Tibial artery (tissue), 4 donors: ENCODE measurements at places on chromosomes 6 and 20.
A peak's percentile ranks its signal among the peaks of the same experiment; 100 is the strongest.

DNA sequence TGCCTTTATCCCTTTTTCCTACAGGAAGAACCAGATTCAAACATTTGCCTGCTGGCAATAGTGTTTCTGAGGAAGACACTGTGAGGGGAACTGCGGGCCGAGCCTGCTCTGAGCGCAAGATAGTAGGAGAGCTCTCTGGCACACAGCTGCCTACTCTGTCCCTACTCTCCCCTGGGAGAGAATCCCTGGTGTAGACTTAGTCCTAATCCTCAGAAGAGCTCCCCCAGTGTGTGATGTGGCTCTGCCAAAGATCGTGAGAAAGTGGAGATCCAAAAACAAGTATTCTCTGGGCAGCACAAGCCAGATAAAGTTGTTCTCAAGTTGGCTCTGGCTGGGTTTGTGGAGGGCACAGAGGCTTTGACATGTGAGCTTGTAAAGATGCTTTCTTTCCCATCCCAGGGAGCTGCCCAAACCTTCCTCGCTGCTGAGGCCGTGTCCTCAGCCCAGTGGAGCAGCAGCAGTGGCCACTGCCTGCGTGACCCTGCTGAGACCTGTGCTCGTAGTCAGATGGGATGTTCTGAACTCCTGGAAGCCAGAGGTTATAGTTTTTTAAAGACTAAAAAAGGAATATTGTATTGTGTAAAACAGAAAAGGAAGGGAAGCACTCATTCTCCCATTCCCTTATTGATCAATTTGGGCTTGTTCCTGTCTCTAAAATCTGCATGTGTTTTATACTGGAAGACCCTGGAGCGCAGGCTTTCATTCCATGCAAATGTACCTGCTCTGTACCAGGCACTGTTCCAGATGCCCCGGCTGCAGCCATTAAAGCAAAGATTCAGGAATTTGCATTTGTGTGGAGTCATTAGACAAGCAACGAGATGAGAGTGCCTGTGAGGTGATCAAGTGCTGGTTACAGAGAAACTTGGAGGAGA is 30.7 kb downstream of the PNLDC1 start:
- DNase-seq = no peak

DNA sequence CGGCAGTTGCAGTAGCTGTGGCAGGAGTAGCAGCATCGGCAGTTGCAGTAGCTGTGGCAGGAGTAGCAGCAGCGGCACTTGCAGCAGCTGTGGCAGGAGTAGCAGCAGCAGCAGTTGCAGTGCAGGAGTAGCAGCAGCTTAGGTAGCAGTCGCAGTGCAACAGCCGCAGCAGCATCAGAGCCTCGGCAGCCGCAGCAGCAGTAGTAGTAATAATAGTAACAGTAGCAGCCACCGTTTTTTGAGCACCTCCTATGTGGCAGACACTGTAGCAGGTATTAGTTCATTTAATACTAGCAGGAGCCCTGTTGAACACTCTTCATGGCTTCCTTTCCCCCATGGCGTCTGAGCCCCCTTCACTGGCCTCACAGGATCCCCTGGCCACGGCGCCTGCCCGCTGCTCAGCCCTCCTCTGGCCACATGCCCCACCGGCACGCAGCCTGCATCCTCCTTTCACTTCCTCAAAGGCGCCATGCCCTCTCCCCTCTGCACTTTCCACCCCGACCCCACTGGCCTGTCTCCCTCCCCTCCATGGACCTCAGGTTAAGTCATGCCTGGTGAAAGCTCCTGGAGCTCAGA is 19.1 kb upstream of the IRF4 start:
- peak; percentile 71 for DNase-seq

DNA sequence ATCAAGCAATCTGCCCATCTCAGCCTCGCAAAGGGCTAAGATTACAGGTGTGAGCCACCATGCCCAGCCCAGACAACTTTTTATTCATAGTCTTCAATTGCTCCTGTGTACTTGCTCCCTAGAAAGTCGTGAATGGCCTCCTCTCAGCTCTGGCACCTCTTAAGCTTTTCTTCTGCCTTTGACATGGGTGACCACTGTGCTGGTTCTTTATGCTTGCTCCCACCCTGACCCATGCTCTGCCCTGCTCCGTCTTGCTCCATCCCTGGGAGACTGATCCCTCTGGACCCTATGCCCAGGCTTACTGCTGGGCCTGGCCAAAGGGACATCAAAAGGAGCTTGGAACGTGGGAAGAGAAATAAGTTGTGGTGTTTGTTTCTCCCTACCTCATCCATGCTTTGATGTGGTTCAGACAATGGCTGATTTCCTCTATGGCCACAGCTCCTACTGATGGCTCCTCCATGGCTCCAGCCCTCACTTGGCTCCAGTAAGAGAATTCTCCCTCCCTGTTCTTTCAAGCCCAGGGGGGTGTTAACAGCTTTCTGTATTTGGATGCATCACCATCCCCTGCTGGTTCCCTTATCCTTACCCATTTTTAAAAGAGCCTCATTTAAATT is 7.7 kb upstream of the TREM2 start:
- no peak for DNase-seq

- no peak for DNase-seq
Measured at GRCh38 chr6:71333697-71334096, 45.1 kb downstream of the OGFRL1 start.

GRCh38 chr6:79737172-79737571 is 106.0 kb downstream of the SH3BGRL2 start:
- no peak for DNase-seq

DNA sequence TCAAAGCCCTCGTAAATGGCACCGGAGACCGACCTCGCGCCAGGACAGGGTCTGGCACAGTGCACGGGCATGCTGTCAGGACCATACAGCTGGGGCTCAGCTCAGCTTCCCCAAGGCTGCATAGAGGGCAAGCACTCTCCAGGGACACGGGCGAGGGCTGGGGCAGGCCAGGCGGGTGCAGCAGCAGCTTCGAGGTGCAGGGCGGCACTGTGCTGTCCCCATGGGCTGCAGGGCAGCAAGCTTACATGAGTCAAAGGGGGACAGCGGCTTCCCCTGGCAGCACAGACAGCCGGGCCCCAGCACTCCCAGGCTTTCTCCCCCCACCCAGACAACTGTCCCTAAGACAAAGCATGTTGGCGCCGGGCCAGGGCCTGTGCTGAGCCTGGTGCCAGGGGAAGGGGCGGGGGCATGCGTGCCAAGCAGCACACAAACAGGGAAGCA is 25.7 kb downstream of the PSMG4 start:
- DNase-seq = no peak

GRCh38 chr6:158019416-158019815 is 37.8 kb downstream of the SYNJ2 start:
- no peak for DNase-seq

DNA sequence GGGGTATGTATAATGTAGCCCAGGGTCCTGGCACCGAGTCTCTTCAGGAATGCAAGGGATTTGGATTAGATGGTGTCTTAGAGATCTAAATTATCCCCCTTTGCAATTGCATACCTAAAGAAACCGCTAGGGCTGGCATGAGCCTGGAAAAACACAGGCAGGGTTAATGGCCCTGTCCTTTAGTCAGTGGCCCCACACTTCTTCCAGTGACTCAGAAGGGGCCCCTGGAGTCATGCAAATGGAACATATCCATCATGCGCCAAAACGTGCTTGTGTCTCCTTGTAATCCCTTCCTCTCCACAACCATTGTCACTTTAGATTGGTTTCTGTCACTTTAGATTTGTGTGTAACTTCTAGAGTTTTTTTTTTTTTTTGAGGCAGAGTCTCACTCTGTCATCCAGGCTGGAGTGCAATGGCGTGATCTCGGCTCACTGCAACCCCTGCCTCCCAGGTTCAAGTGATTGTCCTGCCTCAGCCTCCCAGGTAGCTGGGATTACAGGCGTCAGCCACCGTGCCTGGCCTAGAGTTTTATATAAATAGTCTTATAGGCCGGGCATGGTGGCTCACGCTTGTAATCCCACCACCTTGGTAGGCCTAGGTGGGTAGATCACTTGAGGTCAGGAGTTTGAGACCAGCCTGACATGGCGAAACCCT is 8.7 kb upstream of the MYBL2 start:
- DNase-seq = peak; percentile 35

DNA sequence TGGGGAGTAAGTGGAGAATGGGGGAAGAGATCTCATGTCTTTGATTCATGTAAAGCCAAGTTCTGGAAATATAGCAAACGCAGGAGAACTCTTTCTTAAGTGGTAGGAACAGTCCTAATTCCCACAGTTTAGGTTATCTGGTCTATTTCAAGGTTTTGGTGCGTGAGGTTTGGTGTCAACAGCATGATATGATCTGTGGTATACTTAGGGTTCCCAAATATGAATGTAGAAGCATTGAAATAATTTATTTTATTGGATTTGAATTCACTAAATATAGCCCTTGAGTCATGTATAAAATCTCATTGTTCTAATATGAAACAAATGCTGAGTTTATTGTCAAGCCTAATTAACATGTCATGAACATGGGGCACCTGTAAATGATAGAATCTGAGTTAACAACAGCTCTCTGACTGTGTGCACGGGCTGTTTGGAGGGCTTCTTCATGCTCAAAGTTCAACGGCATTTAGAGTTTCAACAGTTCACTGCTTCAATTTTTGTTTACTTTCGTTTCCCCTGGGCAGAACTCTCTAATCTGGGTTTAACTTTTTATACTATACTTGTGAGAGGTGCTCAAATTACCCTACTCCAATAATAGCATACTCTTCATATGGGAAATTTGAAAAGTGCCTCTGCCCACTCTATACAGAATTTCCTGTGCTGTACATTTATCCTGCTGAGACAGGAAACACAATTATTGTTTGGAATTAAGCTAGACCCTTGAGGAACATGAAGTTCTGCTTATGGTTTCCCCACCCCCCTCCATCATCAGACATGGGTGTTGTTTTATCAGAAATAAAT is 236.3 kb upstream of the ZNF217 start:
- DNase-seq = no peak

DNA sequence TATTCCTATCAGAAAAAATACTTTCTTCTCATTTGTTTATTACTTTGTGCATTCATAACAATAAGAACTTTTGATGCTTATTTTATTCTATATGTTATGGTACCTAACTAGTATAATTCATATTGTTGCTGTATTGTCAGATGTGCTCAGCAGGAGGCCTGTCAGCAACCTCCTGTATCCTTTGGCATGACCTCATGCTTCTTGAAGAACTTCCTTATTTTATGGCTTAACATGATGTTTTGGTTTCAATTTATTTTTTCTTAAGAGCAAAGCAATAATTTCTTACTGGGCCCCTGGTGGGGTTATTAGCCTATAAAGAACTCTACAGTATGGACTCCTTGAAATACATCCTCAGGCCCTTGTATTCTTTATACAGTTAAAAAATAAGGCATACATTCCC is 17.3 kb downstream of the GGTLC1 start:
- DNase-seq = no peak

- no peak for DNase-seq
Measured at GRCh38 chr6:157443066-157443800, 62.2 kb downstream of the ZDHHC14 start.

GRCh38 chr6:68876792-68877493 is 241.9 kb downstream of the ADGRB3 start:
- DNase-seq = no peak

GRCh38 chr6:8240301-8240700 is 138.0 kb upstream of the EEF1E1 start:
- no peak for DNase-seq

GRCh38 chr6:13311155-13311554 is 17.2 kb downstream of the TBC1D7 start:
- no peak for DNase-seq

GRCh38 chr20:41329435-41330342 is 10.9 kb upstream of the LPIN3 start:
- DNase-seq = peak; percentile 92

- DNase-seq = no peak
Measured at GRCh38 chr6:119319694-119320093, 29.9 kb downstream of the MAN1A1 start.

GRCh38 chr6:36469946-36470345 is 27.1 kb downstream of the KCTD20 start:
- DNase-seq = no peak

DNA sequence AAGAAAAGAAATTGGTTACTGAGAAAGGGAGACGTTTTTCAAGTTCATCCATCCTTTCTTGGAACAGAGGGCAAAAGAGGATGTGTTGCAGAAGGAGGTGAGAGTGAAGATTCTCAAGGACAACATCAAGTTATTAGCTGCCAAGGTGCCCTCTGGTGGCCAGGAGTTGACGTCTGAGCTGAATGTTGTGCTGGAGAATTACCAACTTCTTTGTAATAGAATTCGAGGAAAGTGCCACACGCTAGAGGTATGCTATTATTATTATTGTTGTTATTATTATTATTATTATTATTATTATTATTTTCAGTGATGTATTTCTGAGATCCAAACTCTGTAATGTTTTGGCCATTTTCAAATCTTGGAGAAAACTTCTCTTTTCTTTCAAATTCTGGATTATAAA is 197.0 kb downstream of the UTRN start:
- DNase-seq = peak; percentile 76

GRCh38 chr6:136103763-136104311 is 146.3 kb downstream of the MTFR2 start:
- DNase-seq = peak; percentile 30

DNA sequence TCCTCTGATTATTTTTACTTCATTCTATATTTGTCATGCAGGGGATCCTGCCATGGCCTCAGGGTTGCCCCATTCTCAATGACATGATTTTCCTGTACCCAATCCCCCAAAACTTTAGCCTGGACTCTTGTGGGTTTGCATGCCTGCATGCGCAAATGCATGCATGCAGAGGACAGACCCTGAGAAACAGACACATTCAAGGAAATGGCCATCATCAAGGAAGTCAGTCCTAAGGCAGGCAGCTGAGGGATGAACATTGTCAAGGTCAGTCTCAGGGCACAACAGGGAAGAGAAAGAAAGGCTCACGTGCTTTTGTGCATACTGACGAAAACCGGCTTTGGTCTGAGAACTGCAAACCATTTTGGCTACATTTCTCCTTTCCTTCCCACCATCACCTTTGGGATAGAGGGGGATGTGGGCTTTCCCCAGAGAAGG is 13.1 kb downstream of the NEDD9 start:
- no peak for DNase-seq

DNA sequence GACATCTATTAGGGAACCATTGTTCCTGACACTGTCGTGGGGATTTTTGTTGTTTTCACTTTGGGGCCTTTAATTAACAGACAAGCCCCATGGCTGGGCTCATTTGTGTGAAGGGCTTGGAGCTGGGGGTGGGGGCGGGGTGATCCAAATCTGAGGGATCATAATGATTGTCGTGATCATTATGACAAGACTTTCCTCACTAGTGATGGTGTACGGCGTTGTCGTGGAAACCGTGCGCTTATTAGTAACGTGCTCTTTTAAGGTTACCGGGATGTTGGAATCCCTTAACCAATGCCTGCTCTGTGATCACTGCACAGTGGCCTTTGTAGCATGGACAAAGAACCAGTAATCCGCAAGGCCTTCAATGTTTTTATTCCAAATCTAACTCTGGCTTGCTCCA is 18.6 kb downstream of the PDYN start:
- no peak for DNase-seq

GRCh38 chr20:63785691-63786131 is 45.4 kb downstream of the ZBTB46 start:
- DNase-seq = no peak
